Cerebellar nuclear complex (tissue), 1 donor: ENCODE measurements at places on chromosomes 16 and 17.

DNA sequence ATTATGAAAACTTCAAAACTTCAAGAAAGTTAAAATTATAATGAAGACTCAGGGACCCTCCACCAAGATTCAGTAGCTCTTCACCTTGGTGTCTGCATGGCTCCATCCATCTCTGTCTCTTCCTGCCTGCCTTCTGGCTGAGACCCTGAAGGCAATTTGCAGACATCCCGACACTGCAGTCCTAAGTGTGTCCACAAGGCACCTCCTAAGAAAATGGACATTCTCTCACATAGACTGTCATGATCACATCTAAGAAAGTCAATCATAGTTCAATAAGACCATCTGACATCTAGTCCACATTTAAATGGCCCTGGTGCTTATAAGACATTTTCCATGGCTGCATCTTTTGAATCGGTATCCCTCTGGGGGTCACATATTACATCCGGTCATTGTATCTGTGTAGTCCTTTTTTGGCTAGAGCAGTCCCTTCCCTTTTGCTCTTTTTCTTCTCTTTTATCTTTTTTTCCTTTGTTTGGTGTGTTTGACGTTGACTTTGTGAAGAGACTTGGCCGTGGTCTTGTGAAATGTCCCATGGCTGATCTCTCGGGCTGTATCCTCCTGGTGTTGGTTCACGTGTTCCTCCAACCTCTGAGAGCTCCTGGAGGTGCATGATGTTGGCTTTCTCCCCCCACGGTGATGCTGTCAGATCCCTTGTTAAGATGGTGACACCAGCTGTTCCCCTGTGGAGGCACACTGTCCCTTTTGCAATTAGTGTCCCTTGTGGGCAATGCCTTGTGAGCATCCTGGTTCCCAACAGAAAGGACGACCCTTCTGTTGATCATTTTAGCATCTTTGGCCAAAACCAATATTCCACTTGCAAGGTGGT is 5.0 kb upstream of the TNFRSF13B start:
- no peak for DNase-seq

GRCh38 chr16:87351320-87351698 is 32.3 kb downstream of the FBXO31 start:
- no peak for DNase-seq

DNA sequence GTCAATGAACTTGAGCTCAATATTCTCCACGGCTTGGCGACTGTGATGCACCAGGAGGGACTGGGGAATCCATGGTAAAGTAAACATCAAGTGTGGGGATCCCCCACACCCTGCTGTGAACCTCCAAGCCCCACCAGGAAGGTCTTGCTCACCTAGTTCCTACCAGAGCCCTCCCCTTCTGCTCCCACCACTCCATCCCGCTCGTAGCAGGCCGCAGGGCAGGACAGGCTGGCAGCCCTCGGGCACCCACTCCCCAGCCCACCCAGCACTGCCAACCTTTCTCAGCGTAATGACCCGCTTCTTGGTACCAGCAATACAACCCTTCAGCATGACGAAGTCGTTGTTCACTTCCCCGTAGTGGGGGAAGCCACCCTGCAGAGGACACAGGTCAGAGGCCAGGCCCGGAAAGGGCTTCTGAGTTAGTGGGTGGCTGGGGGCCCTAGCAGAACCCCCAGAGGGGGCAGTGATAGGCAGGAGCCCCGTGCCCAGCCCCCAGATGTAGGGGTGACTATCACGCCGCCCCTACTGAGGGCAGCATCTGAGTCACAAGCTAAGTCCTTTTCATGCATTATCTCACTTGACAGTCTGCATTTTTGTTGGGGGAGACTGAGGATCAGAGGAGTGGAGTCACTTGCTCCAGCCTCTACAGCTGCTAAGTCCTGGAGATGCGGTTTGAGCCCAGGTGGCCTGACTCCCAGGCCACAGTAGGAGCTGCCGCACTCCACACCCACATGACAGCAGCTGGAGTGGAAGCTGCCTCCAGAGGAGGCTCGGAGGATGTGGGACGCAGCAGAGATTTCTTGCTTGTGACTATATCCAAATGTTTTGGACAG is 2.8 kb upstream of the MSRB1 start:
- no peak for DNase-seq

- no peak for DNase-seq
These were observed 658 bp upstream of the DUSP3 start for GRCh38 chr17:43779145-43780125.

GRCh38 chr17:20982589-20983358 is 60.0 kb downstream of the USP22 start:
- DNase-seq = no peak
